Stimulated activated CD8-positive, alpha-beta memory T cell treated with anti-CD3 and anti-CD28 coated beads, Interleukin-4, amount 100 ng/mL, for 24 hours (primary cell): ENCODE measurements at places on chromosomes 16 and 17.
A peak's percentile ranks its signal among the peaks of the same experiment; 100 is the strongest.

GRCh38 chr16:77775911-77776909, 12.2 kb upstream of the VAT1L start:
- DNase-seq, result no peak

DNA sequence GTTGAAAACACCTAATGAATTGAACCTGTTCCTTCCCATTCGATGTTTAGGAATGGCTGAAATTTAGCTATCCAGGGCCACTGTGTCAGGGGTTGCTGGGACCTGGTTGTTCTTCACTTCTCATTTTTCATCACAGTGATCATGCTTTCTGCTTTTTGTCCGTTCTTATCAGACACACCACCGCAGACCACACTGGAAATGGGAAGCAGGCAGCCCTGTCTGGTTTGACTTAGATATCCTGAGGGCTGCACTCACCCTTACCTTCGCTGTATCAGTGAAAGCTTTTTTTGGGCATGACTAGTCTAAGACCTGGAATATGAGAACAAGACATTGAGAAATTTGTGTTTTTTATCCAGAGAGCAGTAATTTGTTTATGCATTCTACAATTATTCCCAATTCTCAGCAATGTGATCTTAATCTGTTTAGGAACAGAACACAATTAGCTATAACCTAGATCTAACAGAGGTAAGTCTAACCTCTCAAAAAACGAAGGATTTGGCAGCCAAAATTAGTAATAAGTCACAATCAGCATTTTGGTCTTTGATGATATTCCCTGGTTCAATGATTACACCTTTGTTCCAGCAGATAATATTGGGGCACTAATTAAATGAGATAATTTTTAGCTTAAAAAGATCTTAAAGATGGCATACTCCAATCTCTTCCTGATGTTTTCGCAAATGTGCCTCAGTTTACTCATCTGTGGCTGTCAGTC, 126.0 kb upstream of the GOT2 start:
- no peak for DNase-seq

- DNase-seq, result no peak
These were observed 12.5 kb upstream of the SPHK1 start for GRCh38 chr17:76371656-76372628.

DNA sequence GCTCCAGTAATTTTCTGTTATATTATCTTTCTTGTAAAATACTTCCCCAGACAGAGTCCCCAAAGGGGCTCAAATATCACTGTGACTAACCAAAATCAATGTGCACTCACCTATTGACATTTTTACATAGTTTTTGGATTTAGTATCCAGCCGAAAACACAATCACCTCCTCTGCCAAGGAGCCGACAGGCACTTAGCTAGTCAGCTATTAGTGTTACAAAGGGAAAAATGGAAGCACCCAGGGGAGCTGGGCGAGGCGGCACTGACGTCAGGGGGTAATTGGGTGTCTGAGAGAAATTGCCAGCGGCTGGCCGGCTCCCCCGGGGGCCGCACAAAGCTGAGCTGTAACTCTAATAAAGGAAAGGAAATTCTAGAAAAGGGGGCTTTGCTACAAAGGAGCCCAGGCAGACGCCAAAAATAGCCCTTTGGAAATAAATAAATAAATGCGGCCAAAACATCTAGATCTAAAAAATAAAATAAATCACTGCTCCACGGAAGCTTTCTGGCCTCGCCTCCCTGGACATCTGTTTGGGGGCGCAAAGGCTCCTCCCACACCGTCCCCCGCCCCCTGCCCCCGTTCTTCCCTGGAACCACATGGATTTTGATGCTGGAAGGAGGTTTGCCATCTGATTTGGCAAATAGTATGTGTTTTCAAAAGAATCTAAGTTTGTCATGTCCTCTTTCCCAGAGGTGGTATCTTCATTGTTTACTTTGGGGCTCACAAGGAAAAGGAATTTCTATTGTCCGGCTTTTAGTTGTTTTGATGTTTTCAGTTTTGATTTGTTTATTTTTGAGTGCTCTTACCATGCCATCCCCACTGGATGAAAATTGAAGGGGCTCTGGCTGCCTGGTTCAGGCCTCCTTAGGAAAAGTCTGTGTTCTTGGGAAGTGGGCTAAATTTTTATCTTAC, 156.7 kb downstream of the ZNF423 start:
- no peak for DNase-seq

DNA sequence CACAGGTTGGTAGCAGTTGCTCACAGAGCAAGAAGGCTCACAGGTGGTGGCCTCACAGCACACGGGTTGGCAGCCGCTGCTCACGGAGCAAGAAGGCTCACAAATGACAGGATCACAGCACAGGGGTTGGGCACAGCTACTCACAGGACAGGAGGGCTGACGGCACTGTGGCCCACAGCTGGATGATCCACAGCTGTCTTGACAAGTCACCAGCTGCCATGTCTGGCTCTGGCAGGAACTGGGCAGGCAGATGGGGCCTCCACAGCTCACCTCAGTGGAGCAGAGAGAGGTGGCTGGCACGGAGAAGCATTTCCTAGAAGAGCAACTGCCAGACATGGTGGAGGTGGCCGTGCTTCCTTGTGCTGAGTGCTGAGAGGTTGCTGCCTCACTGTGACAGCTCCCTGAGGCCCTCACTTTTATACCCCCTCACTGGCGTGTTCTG, at the start of gene KRTAP16-1:
Gene KRTAP16-1 (minus strand): TSS at position 392 of the 442 bp plus-strand sequence. CDS start 56 bp downstream, at position 336.
- no peak for DNase-seq

DNA sequence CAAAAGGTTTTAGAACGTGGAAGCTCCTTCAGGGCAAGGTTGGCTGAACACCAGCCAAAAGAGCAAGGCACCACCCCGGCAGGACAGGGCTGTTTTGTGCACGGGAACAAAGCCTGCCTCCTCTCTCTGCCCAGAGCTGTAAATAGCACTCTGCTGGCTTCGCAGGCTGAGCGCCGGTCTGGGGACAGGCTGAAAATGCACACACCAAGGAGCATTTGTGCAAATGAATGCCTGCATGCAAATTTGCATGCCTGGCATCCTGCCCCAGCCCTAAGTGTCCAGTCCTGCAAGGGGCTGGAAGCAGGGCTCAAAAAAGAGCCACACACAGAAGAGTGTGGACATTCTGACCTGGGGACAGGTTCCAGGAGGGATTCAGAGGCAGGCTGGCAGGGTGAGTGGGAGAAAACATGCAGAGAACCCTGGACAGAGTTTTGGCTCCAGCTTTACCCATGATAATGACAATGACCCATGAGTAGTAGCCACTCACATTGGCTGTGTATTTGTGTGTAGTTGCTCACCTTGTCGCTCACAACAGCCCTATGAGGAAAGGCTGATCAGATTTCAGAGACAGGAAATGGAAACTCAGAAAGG, 11.7 kb downstream of the ABAT start:
- no peak for DNase-seq

DNA sequence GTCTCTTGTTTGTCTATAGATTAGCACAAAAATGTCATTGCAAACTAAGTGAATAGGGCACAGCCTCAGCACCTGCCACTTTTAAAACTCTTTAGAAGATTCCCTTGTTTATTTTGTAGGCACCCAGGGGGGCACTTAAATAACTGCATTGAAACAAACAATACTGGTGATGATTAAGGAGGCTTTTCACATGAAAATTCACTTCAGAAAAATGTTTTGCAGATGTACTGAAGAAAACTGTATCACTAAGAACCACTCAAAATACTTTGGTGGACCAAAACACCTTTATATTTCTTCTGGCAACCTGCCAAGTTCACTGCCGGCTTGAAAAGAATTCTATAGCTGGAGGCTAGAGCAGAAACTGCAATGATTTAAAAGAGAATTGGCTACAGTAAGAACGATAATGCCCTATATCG, 281.5 kb downstream of the TOX3 start:
- no peak for DNase-seq

GRCh38 chr16:30785126-30786106, 1.6 kb downstream of the ZNF629 start:
- no peak for DNase-seq

- DNase-seq, result no peak
These were observed 331.4 kb upstream of the CDH5 start for GRCh38 chr16:66035096-66035495.

GRCh38 chr17:76438906-76439305, 14.0 kb downstream of the UBE2O start:
- DNase-seq, result no peak

GRCh38 chr17:75996665-75997590, 3.7 kb upstream of the CDK3 start:
- DNase-seq, result no peak

DNA sequence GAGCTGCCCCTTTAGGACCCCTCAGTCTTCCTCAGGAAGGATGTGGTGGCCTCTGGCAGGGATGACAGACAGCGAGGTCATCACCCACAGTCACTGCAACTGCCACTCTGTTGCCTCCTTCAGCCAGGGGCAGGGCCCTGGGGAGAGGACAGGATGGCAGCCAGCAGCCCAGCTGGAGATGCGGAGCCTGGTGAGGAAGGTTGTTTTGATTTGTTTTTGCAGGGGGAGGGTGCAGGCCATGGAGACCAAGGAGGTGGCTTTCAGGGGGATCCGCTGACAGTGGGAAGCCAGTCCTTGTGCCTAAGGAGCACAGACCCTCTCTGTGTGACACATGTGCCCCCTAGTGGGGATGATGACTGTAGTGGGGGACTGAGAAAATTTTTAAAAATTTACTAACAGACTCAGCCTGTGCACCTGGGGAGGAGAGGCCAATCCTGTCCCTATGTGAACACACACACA, 7.4 kb downstream of the PRCD start:
- peak; percentile 36 for DNase-seq

GRCh38 chr16:54069601-54070239, 216.9 kb downstream of the IRX3 start:
- no peak for DNase-seq

DNA sequence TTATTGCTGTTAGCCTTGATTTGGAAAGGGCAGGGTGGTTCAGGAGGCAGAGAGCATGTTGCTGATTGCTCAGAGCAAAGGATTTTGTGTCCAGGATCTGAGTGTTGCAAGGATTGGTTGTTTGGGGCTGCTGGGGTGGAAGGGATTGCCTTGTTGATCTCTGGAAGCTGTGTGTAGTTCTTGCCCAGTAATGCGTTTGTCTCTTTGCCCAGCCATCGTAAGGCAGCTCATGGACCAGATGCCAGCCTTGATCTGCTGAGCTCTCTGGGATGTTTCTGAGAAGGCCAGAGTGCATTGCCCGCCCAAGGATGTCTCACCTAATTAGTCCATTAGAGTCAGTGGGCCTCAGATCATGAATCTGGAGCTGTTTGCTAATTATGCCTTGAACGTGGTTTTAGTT, 33.6 kb downstream of the NKD1 start:
- no peak for DNase-seq

DNA sequence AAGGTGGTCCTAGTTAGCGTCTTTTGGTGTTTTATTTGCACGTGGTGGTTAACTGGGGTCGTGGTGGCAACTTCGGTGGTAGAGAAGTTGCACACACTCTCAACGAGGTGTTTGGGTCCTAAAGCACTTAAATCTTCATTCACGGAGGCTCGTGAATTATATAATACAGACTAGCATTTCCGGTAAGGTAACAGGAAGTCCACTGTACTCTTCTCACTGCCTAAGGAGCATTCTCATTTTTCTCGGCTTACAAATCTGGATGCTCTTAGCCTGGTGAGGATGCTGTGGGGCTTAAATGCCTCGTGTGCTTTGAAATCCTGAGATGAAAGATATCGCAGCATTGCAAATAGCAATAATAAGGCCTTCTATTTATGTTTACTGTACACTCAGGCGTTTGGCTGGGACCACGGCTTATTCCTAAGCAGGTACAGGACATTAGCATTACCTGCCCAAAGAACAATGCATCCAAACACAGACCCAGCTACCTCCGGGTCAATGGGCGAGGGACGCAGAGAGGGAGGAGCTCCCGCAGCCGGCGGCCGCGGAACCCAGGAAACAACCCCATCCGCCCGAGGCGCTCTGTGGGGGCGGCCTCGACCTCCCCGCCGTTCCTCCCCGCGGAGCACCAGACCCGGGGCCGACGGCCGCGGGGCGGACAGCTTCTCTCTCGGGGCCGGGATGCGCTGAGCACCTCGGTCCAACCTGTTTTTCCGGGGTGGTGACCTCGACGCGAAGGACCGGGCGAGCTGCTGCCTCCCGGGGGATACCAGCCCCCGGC, 856 bp downstream of the DNAJA2 start:
- DNase-seq, result no peak

- DNase-seq, result no peak
These were observed 70.8 kb downstream of the XPO6 start for GRCh38 chr16:28140788-28141618.

GRCh38 chr17:70644096-70644495, 474.8 kb downstream of the KCNJ2 start:
- no peak for DNase-seq
